Ecto neural progenitor cell (in vitro differentiated cells): ENCODE measurements at places on chromosomes 16 and 17.

DNA sequence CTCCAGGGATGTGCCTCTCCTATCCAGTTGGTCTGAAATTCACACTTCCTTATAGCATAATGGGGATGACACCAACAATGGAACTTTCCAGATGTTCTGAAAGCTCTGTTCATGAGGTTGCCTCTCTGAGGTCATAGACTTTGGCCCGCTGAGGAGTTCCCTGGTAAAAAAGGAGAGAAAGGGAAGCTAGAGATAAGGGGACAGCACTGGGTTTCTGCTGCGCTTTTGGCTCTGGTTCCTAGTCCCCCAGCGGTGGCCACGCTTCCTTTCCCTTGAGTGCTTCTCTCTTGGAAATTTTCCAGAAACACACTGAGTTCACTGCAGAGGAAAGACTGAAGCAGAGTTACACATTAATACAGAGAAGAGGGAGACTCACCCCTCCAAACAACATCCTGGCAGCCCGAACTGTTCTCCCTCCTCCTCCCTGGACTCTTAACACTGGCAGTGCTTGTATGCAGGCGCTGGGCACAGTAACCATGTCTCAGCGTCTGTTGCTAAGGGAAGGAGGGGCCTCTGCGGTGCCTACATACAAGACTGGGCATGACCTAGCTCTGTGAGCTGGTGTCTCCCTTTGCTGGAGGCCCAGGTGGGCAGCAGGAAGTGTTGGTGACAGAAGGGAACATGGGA, at the start of gene DNAH3:
Gene DNAH3, minus strand, starts transcription at position 472 of the 627 bp plus-strand sequence. CDS start 527 bp downstream, outside the sequence.
- DNase-seq, result no peak

- DNase-seq, result no peak
Observed at GRCh38 chr17:50661795-50662391, 27.2 kb downstream of the ABCC3 start.

- DNase-seq, result no peak
Observed at GRCh38 chr16:23847251-23847650, 11.5 kb downstream of the PRKCB start.

- peak; percentile 60 for DNase-seq
Observed at GRCh38 chr17:61450641-61451537, 1.3 kb upstream of the TBX4 start.

- DNase-seq, result no peak
Observed at GRCh38 chr16:85423631-85424030, 189.5 kb upstream of the GSE1 start.

DNA sequence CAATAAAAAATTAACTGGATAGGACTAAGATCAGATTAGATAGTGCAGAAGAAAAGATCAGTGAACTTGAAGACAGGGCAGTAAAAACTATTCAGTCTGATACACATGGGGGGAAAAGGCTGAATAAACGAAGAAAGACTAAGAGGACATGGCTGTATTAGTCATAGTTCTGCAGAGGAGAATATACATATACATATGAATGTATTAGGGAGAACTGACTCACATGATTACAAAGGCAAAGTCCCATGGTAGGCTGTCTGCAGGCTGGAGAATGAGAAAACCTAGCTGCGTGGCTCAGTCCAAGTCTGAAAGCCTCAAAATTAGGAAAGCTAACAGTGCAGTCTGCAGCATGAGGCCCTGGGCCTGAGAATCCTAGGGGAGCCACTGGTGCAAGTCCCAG, 98.2 kb upstream of the GNAO1 start:
- DNase-seq, result peak; percentile 20

GRCh38 chr16:84955427-84955826, 55.9 kb downstream of the ZDHHC7 start:
- no peak for DNase-seq

GRCh38 chr17:34301986-34302385, 16.4 kb downstream of the CCL11 start:
- peak; percentile 8 for DNase-seq

- no peak for DNase-seq
Observed at GRCh38 chr16:31002862-31003341, 7.5 kb downstream of the STX1B start.

DNA sequence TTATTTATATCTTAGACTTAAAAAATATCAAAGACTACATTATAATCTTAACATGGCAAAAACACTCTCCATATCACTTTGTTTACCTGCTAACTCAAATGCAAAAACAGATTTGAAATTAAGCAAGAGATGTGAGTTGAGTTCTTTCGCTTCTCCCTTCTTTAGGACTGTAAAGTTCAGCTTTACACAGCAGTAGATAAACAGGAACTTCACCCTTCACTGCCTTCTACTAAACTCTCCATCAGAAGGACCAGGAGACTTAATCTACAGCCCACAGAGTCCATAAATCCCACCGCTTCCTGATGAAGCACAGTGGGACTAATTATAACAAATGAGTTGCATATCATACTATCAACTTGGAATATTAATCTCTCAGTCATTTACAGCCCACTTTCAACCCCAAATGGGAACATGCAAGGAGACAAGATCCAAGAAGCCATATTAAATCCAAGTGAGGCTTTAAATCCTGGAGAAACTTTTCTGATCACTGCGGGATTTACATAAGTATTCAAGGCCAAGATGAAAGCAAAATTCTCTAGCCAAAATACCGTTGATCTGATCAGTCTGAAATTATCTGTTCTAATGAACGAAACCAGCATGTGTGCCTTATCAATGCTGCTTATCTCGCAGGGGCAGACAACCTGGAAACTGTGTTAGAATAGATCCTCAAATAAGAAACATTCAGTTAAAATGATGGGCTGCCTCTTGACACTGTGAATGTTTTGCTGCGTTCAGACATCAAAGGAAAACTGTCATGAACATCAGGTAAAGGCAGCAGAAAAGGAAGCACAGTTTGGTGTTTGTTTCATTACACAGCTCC, 1.6 kb downstream of the AMFR start:
- no peak for DNase-seq

- DNase-seq, result no peak
Observed at GRCh38 chr17:69605571-69605970, 191.1 kb downstream of the MAP2K6 start.

GRCh38 chr17:73272906-73273218, 11.2 kb upstream of the CPSF4L start:
- no peak for DNase-seq

DNA sequence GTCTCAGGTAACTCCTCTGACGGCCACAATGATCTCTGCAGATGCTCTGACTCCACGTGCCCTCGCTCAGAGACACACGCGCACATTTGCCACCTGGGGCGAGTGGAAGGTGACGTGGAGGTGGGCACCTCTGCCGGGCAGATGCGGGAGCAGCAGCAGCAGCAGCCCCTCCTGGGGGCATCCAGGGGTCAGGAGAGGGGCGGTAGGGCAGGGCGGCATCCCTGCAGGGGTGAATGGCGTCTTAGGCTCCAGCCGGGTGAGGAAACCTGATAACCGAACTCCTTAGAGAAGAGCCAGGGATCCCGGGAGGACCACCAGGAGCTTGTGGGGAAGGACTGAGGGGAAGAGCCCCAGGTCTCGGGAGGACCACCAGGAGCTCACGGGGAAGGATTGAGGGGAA, 34.6 kb upstream of the CDH15 start:
- DNase-seq, result no peak

- DNase-seq, result peak; percentile 92
Observed at GRCh38 chr16:67155295-67156142, 4.2 kb downstream of the TRADD start.

GRCh38 chr17:17856386-17856785, 19.6 kb upstream of the SREBF1 start:
- no peak for DNase-seq

DNA sequence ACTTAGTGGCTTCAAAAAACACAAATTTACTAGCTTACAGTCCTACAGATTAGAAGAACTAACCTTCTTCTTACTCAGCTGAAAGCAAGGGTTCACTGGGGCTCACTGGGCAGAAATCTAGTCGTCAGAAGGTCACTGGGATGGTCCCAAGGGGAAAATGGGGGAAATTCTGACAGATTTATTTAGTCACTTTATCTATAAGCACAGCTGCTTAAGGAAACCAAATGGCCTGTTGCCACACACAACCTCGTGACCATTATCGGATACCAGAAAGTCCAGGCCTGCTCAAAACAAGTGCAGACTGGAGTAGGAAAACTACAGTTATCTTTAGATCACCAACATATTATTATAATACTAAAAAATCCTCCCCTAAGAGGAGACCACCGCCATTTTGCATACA, 374.6 kb upstream of the ASIC2 start:
- DNase-seq, result no peak

DNA sequence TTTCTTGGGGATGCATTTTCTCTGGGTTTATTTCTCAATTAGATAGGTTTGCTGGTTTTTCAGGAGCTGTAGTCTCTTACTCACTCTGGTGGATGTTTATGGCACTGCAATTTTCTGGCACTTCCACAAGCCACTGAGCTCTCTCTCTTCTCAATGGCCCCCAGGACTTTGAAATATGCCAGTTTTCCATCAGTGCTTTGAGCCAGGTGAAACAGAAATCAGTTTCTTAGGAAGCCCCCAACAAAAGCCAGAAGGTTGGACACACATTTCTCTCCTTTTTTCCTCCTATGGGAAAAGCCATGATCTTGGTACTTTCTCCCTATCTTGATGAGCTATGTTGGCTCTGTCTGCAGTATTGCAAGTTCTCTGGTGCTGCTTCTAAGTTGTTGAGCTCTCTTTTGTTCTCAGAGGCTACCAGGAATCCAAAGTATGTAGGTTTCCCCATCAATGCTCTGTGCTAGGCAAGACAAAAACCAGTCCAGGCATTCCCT, 90.7 kb upstream of the SMIM36 start:
- DNase-seq, result peak; percentile 57

DNA sequence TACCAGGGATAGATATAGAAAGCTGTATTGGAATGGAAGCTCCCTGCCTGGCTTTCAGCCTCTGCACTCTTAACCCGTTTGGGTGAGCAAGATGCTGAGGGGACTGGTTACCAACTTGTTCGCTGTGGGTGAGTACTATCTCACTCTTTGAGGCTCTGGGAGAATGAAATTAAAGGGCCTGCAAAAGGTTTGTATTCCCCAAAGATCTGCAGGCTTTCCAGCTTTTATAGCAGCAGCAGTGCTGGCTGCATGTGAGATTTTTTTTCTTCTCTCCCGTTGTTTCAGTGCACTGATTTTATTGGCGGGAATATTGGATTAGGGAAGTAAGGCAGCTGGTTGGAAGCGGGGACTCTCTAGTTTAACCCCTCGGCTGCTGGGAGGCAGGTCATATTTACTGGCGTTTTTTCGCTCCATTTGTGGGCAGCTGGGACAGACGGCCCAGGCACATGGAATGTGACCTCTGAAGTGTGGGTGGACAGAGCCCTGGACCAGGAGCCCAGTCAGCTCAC, 30.9 kb downstream of the C17orf75 start:
- peak; percentile 62 for DNase-seq

DNA sequence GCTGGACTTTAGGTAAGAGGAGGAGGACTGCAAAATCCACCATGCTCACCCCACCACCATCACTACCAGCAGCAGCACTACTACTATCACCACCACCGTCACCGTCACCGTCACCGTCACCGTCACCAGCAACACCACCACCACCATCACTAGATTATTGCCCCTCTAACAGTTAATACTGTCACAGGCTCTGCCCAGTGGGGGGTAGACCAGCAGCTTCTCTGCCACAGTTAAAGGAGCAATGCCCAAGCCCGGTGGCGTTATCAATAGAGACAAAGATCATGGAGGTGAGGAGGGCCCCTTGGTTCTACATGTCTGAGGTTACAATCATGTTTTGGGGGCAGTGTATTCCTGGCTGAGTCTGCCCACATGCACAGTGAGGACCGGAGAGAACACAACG, 184.4 kb upstream of the DYNLRB2 start:
- DNase-seq, result no peak

DNA sequence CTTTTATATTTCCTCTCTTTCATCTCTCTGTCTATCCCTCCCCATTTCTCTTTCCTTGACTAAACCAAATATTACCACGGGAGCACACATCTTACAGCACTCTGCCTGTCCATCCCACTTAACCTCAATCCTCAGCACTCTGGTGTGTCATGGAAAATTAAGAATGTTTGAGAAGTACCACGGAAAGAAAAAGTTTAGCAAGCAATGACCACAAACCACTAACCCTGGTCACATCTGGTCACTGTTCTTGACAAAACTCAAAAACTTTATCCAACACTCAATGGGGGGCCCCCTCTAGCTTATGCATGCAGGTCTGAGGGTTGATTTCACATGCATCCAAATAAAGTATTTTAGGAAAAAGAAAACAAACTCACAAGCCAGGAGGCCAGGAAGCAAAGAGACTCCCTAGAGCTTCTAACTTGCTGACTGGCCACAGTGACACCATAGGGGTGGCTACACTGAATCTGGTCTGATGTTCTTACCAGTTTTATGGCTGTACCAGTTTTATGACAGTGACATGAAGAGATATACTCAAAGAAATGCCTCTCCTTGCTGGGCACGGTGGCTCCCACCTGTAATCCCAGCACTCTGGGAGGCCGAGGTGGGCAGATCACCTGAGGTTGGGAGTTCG, 229.2 kb downstream of the STX8 start:
- no peak for DNase-seq

DNA sequence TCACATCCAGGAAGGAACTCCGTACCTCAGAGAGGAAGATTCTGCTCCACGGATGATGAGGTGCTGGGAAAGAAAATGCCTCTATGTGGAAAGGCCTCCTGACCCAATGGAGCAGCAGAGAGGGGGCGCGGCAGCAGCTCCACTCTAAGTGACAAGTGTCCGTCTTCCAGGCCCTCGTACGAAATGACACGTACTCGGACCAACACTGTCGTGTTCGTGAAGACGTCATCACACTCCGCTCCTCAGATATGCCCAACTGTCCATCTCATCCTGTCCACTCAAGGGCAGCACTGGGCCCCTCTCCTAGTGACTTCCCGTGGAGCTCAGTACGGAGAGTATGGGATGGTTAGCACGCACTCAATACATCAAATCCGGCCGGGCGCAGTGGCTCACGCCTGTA, 32.2 kb downstream of the MRM3 start:
- no peak for DNase-seq

- DNase-seq, result no peak
Observed at GRCh38 chr16:85820604-85821372, 21.3 kb downstream of the COX4I1 start.

GRCh38 chr17:75288770-75289114, 491 bp downstream of the SLC25A19 start:
- no peak for DNase-seq

GRCh38 chr16:86220561-86220960, 289.8 kb upstream of the FOXF1 start:
- no peak for DNase-seq

GRCh38 chr17:67138392-67138791, 94.0 kb downstream of the CACNG1 start:
- DNase-seq, result no peak

GRCh38 chr16:85449885-85450245, 163.3 kb upstream of the GSE1 start:
- DNase-seq, result no peak

- DNase-seq, result no peak
Observed at GRCh38 chr16:70591615-70592014, 54.7 kb upstream of the IL34 start.

- DNase-seq, result no peak
Observed at GRCh38 chr16:2597560-2597902, 59.7 kb downstream of the PDPK1 start.

DNA sequence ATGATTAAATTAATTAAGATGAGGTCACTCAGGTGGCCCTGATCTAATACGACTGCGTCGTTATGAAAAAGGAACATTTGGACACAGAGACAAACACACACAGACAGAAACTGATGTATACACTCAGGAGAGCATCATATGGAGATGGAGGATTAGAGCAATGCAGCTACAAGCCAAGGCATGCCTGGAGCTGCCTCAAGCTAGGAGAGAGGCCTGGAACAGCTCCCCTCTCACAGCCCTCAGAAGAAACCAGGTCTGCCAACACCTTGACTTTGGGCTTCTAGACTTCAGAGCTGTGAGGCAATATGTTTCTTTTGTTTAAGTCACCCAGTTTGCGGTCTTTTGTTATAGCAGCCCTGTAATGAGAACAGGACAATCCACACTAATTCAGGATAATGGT, 318.9 kb downstream of the HS3ST3B1 start:
- DNase-seq, result no peak
